ENCODE measurements at places on chromosomes 13 and 19.

DNA sequence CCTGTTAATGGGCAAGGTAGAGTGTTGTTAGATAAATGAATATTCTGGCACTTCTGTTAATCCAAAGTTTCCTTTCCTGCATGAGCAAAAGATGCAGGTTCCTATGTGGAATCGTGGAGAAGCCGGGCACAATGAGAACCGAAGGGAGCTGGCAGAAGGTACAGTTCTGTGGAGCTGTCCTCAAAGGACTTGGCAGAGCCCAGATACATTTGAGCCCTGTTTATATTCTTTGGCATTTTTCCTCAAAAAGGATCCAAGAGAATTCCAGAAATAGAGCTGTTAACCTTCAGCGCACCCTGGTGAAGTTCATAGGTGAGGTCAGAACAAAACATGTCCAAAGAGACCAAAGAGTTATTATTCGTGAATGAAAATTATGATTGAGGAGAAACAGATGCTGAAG is 4.0 kb upstream of the DLEU7 start:
- DNase-seq: no peak

DNA sequence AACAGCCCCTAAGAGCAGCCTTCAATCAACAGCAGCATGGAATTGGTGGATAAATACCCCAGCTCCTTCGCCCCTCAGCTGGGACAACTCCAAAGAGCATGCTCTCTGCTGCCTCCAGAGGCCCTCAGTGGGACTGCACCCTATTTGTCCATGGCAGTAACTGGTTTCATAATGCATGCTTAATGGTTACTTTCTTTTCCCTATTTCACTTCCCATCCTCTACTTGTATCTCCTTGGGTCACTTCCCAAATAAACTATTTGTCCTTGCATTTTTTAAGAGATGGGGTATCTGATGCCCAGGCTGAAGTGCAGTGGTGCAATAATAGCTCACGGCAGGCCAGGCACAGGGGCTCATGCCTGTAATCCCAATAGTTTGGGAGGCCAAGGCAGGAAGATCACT is 13.5 kb upstream of the TPM4 start:
- no peak for DNase-seq

- no peak for DNase-seq
Observed at GRCh38 chr13:25380082-25380481, 8.3 kb downstream of the ATP8A2 start.

DNA sequence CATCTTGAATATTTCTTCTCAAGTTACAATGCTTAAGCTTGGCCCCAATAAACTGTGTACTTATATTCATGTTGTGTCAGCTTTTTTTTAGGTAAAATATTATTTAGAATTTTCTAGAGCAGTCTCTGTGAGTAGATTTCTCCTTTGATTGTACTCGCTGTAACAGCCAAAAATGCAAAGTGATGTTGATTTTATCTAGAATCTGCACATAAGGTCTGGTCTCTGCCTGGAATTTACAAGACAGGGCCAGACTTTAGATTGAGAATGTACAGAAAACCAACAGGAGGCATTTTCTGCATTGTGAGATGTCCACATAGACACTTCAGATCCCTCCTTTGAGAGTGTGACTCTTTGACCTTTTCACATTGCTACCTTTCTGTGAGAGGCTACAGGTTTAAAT is 43.1 kb upstream of the ZNF681 start:
- DNase-seq: no peak

DNA sequence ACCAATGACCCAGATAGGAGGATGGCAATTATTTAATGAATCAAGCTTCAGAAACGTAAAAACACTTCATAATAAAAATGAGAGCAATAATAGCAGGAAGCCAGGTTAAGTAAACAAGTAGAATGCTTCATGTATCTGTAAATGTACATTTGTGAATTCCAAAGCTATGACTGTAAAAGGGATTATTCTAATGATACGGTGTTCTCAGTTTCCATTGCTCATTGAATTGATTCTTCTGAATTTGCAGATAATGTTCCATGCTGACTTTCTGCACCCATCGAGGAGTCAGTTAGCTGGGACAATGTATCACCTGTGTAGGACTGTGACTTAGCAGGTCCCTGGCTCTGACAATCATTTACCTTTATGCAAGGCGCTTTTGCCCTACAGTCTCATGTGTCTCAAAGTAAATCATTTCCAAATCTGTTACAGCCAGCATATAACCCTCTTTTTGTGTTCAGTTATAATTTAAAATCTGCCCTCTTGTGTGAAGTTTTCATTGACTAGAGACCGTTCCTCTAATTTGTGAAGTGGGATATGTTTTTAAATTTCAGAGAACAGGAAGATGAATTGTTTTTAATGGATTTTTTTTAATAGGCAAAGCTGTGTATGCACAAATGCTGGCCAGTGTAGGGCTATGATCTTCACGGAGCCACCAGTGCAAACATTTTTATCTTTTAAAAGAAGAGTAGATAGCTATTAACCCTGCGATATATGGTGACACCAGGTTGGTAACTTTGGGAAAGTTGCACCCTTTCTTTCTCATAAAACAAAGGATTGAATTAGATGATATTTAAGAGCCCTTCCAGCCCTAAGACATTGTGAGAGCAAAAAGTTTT is 267.1 kb downstream of the KLF5 start:
- no peak for DNase-seq

DNA sequence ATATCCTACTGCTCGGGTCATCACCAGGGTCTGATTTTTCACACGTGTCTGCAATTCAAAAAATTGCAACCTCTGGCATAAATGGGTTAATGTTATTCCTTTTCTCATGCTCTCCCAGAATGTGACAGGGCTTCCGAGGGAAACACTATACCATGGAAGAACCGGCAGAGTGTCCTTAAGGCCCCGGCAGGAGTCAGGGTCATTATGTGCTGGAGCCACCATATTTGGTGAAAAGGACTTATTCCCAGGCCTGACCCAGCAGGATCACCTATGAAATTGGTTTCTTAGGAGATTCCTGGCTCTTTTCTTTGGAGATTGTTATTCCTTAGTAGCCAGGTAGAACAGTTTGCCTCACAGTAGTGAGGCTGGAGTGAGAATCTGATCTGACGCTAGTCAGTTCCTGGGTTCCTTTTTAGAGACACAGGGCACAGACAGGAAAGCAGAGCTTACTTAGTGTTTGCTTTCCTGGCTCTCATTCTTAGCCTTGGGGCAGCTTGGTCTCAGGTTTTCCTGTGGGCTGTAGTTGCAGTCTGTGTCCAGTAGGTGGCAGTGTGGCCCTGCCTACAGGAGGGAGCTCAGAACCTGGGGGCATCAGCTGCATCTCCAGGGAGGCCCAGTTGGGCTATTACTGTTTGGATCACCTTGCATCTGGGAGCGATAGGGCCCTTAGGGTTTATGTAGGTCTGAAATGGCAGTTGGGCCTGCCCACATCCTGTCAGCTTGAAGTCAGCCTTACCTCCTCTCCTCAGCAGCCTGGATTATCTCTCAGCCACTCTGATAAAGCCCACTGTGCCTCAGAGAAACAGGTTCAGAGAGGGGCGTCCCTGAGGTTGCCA is 12.4 kb downstream of the SNRNP70 start:
- DNase-seq: no peak

- no peak for DNase-seq
Observed at GRCh38 chr13:44833139-44833538, 156.1 kb downstream of the NUFIP1 start.

- no peak for DNase-seq
Observed at GRCh38 chr19:5621311-5621944, 1.1 kb downstream of the SAFB2 start.

GRCh38 chr13:74743992-74744391 is 609.8 kb upstream of the KLF12 start:
- DNase-seq: no peak

DNA sequence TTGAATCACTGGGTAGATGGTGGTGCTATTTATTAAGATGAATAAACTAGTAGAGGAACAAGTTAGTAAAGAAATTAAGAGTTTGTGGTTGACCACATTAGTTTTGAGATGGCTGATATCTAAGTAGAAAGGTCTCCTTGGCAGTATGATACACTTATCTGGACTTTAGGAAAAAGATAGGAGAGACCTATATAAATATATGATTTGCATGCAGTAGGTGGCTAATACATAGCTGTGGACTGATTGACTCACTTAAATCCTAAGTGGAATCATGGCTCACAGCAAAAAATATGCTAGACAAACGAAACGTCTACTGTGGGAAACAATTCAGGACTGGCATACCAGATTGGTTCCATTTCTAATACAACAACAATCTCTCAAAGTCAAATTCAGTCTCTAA is 92.0 kb downstream of the CAB39L start:
- no peak for DNase-seq

DNA sequence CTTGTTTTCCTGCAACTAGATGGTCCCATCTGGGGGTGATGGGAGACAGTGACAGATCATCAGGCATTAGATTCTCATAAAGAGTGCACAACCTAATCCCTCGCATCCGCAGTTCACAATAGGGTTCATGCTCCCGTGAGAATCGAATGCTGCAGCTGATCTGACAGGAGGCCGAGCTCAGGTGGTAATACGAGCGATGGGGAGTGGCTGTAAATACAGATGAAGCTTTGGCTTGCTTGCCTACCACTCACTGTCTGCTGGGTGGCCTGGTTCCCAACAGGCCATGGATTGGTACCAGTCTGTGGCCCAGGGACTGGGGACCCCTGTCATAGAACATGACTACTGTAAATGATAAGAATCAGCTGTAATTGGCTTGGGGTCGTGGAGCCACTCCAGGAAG is 28.0 kb downstream of the WDR88 start:
- no peak for DNase-seq

- DNase-seq: no peak
Observed at GRCh38 chr19:18392926-18393325, 4.5 kb downstream of the LRRC25 start.

GRCh38 chr13:41312176-41312500 is 1.1 kb downstream of the NAA16 start:
- peak; percentile 52 for DNase-seq

GRCh38 chr19:30070968-30071632 is 129.1 kb downstream of the URI1 start:
- no peak for DNase-seq

GRCh38 chr19:6826281-6826920 is 53.9 kb downstream of the VAV1 start:
- DNase-seq: no peak

DNA sequence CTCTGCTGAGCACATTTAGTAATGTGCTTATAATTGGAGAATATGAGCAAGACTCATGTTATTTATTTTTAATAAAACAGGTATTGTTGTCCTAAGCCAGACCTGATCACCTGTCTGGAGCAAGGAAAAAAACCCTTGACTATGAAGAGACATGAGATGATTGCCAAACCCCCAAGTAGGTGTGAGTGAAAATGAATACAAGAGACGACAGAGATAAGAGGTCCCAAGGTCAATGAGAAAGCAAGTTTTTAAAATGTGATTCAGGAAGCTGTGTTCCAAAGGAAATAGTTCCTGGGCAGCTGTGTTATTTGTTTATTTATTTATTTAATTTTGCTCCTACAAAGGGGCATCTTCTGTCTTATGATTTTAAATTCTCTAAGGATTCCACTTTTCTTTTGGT is 83.1 kb downstream of the ZNF486 start:
- DNase-seq: no peak

DNA sequence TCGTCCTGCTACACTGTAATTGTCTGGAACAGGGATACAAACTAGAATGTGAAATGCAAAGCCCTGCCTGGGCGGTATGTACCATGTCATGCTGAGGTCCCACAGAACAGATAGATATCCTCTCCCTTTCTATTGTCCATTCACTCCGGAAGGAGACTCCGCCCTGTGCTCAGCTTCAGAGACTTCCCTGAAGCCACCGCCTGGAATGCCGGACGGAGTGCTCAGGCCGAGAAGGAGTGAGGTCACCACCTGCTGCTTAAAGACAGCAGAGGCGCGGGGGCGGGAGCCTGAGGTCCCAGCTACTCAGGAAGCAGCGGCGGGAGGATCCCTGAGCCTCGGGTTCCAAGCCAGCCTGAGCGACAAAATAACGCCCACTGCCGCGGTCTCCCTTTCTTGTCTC is 890 bp upstream of the ZNF611 start:
- no peak for DNase-seq

DNA sequence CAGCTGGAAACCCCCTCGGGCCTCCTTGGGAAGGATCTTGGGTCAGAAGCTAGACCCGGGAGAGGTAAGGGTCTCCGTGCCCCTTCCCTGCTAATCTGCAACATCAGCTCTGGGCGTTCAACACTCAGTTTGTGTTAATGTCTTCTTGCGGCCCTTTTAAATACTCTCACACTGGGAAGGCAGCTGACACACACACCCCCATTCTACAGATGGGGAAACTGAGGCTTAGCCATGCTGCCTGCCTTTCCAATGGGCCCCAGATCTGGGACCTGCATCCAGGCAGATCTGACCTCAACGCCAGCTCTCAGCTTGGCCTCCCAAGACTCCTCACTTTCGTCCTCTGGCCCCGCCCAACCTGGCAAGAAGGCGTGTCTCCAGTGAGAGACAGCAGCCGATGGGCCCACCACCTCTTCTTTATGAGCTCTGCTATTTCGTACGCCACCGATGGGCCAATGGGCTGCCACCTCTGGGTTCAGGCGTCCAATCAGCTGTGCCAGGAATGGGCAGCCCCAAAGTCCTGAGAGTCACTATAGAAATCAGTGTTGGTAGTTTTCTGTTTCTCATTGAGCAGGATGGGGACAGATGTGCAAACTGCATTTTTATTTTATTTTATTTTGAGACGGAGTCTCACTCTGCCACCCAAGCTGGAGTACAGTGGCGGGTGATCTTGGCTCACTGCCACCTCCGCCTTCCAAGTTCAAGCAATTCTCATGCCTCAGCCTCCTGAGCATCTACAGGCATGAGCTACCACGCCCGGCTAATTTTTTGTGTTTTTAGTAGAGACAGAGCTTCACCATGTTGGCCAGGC is 43.8 kb downstream of the DNM2 start:
- DNase-seq: no peak

GRCh38 chr13:85469320-85469719 is 329.9 kb downstream of the SLITRK6 start:
- no peak for DNase-seq

GRCh38 chr13:95512957-95513356 is 39.6 kb upstream of the CLDN10 start:
- DNase-seq: no peak

GRCh38 chr19:18791315-18791678 is 192 bp upstream of the COMP start:
- DNase-seq: no peak

- DNase-seq: peak; percentile 74
Observed at GRCh38 chr19:3369337-3370213, 3.2 kb downstream of the NFIC start.
